NCI-H1417 treated with DMSO at 0.1 percent for 48 hours (cell line): ENCODE measurements at places on chromosomes 3 and 15.

DNA sequence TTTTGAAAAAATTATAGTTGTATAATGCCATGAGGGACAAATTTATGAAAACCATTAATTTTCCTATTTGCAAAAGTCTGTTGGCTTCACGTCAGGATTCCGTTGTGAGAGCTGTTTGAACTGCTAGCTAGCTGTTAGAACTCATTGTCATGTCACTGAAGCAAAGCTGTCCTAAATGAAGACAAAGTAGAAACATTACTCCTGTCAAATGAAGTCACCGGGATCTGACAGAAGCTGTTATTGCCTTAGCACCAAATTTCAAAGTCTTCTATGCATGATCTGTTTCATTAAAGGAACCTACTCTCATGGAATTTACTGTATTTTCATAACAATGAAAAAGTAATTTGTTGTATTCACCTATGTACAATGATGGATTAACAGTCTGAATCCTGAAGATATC lies 479.8 kb downstream of the PLOD2 start:
- DNase-seq, result no peak

DNA sequence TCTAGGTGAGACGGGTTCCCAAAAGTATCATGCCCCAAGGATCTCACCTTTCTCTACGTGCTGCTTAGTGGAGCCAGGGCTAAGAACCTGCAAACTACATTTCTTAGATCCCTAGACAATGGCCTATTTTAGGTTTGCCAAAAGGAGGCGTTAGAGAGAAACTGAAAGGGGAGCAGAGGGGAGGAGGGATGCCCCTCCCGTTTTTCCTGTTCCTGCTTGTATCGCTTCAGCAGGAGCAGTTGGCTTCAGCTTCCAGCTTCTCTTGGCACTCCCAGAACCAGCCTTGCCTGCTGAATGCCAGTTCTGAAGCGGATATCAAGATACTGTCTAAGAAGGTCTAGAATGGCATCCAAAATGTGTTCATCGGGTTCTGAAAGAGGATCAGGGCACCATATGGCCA lies 58.4 kb upstream of the ABHD17C start:
- DNase-seq, result no peak

- DNase-seq, result no peak
Observed at GRCh38 chr3:190058521-190059241, 62.0 kb downstream of the P3H2 start.

- DNase-seq, result no peak
Observed at GRCh38 chr15:75721480-75721922, 8.9 kb upstream of the CSPG4 start.

GRCh38 chr3:74200952-74201351 lies 413.5 kb downstream of the CNTN3 start:
- DNase-seq, result no peak

DNA sequence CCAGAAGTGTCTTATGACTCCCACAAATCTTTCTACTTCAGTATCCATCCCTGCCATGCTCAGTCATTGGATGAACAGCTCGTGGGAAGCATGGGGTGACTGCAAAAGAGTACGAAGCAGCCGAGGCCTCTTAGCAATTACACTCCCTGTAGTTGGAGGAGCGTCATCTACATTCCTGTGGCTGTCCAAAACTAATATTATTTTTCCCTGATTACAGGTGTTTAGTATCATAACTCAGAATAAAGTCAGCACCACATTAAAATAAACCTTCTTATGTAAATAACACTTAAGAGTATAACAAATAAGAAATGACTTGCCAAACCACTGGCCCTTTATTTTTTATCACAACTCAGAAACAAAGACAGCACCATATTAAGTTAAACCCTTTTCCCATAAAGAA lies 141.5 kb downstream of the PLOD2 start:
- no peak for DNase-seq

DNA sequence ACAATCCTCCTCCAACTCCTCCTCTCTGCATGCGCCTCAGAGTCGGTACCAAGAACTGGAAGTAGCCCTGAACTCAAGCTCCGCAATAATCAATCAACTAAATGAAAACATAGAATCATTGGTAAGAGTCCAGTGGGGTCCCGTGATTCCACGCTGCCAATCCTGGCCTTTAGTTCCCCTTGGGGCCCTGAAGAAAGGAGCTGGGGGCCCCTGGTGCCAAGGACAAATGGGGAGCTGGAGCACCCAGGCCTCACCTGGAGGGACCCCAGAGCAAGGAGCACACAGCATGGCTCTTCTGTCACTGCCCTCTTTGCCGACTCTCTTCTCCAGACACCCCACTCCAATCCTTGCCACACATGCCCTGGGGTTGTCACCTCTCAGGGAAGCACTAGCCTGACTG lies 80.3 kb downstream of the ADAMTS7 start:
- DNase-seq, result no peak

GRCh38 chr15:66685638-66686150 lies 16.3 kb upstream of the SMAD6 start:
- DNase-seq, result no peak

- no peak for DNase-seq
Observed at GRCh38 chr3:151393146-151393830, 8.7 kb upstream of the P2RY12 start.

DNA sequence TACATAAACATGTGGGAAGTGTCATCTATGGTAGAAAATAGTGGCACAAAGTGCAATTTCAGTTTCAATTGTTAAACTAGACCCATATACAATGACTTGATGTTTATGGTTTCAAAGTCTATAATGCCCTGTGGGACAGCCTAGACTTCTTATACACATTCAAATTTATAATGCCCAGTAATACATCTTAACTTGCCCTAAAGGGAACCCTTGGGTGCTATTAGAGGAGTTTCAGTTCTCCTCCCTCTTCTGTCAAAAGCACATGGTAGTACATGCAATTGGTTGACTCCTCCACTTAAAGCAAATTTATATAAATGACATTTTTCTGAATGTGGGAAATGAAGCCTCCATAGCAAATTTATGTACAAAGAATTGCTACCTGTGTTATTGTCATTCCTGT lies 30.2 kb upstream of the OR5K4 start:
- no peak for DNase-seq

DNA sequence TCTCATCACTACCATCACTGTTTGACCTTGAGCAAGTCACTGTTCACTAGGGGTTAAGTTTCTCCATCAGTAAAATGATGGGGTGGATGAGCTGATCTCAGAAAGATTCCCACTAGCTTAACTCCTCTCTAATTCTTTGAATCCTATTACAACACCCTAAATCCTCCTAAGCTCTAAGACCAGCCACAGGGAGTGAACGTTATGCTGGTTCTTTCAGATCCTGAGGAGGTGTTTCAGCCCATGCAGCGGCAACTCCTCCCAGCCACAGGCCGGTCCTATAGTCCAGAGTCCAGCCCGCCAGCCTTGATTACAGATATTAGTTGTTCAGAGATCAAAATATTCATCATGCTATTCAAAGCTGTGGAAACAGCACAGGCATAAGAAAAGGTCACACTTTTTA lies 15.1 kb downstream of the MB21D2 start:
- DNase-seq, result no peak

DNA sequence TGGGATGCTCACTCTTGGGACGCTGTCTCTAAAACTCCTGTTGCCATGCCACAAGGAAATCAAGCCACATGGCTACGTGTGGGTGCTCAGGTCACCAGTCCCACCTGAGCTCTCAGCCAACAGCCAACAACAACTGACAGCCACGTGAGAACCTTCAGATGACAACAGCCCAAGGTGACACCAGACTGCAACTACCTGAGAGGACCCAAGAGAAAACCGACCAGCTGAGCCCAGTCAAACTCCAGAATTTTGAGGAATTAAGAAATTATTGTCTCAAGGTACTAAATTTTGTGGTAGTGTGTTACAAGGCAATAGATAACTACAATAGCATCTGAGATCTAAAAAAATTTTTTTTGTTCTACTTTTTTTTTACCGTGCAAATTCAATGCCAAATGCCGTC lies 75.2 kb downstream of the ITGA11 start:
- DNase-seq, result no peak

- no peak for DNase-seq
Observed at GRCh38 chr3:111627092-111627491, 31.9 kb upstream of the ZBED2 start.

GRCh38 chr3:8767667-8768363 lies 1.6 kb downstream of the OXTR start:
- no peak for DNase-seq

DNA sequence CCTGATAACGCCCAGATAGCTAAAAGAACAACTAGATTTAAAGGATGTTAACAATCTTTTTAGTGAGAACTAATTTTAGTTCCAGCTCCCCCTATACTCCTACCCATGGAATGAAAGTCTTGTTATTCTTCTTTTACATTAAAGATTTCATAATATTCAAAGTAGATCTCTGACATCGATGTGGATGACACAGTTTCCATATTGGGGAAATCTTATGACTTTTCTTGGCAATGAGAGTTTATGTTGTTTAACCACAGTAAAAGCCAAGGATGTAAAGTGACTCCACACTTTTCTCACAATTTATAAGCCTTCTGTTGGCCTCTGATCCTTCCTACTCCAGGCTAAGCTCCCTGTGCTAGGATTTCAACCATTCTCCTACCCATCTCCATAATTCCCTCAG lies 332.6 kb upstream of the KCNMB2 start:
- no peak for DNase-seq

- no peak for DNase-seq
Observed at GRCh38 chr3:110301781-110302180, 769.8 kb upstream of the NECTIN3 start.

GRCh38 chr3:171055336-171056178 lies 29.0 kb upstream of the SLC2A2 start:
- no peak for DNase-seq
